ENCODE measurements at places on chromosomes 12 and 14.

GRCh38 chr14:33631021-33631420 lies 319.9 kb downstream of the EGLN3 start:
- no peak for DNase-seq

GRCh38 chr14:65320661-65321308 lies 91.7 kb upstream of the FUT8 start:
- no peak for DNase-seq

- no peak for DNase-seq
Observed at GRCh38 chr12:71636704-71637115, 26.9 kb downstream of the ZFC3H1 start.

- no peak for DNase-seq
Observed at GRCh38 chr12:107253361-107253760, 160.0 kb upstream of the CRY1 start.

DNA sequence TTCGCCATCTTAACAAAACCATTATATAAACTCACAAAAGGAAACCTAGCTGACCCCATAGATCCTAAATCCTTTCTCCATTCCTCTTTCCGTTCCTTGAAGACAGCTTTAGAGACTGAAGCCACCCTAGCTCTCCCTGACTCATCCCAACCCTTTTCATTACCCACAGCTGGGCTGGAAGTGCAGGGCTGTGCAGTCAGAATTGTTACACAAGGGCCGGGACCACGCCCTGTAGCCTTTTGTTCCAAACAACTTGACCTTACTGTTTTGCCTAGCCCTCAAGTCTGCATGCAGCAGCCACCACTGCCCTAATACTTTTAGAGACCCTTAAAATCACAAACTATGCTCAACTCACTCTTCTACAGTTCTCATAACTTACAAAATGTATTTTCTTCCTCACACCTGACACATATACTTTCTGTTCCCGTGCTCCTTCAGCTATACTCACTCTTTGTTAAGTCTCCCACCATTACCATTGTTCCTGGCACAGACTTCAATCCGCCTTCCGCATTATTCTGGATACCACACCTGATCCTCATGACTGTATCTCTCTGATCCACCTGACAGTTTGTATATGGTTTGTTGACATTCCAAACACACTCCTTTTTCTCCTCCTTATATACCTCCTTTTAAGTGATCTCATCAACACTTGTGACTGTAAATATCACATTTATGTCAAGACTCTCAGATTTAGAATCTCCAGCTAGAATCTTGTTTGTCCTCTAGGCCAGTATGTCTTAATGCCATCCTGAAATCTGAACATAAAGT lies 208.7 kb downstream of the KITLG start:
- no peak for DNase-seq

Measured in chondrocyte (in vitro differentiated cells).